Fibroblast of lung (primary cell): ENCODE measurements at places on chromosomes 5 and 9. TPM values are rescaled to one million over a fixed set of nuclear protein-coding genes. Genes with fewer than 3 reads are reported as not detected.
A peak's percentile ranks its signal among the peaks of the same experiment; 100 is the strongest.

- DNase-seq = peak; percentile 62
Measured at GRCh38 chr9:22307013-22307711, 139.5 kb upstream of the DMRTA1 start.

DNA sequence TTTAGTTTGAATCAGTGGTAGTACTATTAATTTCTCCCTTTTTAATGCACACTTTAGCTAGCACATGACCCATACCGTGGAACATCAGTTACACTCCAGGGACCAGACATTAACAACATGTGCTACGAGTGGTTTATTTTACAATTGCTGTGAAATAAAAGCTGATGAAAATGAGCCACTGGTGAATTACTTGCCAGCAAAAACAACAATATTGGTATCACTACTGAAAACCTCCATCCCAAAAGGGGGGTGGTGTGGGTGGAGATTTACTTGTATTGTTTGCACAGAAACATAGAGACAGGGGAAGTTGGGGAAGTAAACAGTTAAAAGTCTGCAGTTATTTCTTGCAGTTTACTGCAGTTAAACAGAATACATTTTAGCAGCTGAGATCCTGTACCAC is 369.6 kb upstream of the GRAMD2B start:
- DNase-seq = no peak

DNA sequence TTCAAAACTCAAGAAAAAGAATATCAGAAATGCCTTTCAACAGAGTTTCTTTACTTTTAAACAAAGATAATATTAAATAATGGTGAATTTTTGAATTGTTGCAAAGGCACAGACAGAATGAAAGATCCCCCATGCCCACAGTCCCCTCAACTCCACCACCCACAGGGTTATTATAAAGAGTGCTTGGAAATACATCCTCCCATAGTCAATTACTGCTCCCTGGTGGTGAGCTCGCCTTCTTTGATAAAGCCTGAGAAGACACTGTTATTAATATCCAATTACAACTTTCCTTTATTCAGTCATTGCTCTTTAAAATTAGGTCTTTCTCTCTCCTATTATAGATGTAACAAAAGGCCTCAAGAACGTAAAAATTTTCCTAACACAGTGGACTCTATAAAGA is 490.2 kb upstream of the RORB start:
- DNase-seq = no peak

DNA sequence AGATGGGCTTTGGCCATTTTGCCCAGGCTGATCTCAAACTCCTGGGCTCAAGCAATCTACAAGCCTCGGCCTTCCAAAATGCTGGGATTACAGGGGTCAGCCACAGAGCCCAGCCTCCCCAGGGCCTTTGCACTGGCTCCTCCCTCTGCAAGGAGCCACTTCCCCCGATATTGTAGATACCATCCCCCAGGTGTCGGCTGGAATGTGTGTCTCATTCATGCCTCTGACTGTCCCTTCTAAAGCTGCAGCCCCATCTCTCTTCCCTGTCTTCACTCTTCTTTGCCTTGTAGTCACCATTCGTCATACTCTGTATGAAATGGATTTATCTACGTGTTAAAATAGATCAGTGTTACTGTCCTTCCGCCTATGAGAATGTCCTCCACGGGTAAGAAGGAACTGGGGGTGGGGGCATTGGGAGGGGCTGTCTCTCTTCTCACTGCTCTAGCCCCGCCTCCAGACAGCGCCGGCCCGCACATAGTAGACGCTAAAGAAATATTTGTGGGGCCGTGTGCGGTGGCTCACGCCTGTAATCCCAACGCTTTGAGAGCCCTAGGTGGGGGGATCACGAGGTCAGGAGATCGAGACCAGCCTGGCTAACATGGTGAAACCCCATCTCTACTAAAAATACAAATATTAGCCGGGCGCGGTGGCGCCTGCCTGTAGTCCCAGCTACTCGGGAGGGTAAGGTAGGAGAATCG is 68.5 kb downstream of the LMX1B start:
- DNase-seq = no peak

The STPG3 gene
- polyA plus RNA-seq = not detected in 2 replicates
